ENCODE measurements at places on chromosomes 11 and 22.
A peak's percentile ranks its signal among the peaks of the same experiment; 100 is the strongest.

GRCh38 chr22:38731703-38732161 is 24.1 kb downstream of the SUN2 start:
- DNase-seq = no peak

GRCh38 chr11:115931548-115932083 is 427.4 kb upstream of the CADM1 start:
- DNase-seq = no peak

- DNase-seq = no peak
Measured at GRCh38 chr11:44876906-44877305, 73.8 kb downstream of the TP53I11 start.

- no peak for DNase-seq
Measured at GRCh38 chr11:83355391-83355790, 69.2 kb upstream of the CCDC90B start.

DNA sequence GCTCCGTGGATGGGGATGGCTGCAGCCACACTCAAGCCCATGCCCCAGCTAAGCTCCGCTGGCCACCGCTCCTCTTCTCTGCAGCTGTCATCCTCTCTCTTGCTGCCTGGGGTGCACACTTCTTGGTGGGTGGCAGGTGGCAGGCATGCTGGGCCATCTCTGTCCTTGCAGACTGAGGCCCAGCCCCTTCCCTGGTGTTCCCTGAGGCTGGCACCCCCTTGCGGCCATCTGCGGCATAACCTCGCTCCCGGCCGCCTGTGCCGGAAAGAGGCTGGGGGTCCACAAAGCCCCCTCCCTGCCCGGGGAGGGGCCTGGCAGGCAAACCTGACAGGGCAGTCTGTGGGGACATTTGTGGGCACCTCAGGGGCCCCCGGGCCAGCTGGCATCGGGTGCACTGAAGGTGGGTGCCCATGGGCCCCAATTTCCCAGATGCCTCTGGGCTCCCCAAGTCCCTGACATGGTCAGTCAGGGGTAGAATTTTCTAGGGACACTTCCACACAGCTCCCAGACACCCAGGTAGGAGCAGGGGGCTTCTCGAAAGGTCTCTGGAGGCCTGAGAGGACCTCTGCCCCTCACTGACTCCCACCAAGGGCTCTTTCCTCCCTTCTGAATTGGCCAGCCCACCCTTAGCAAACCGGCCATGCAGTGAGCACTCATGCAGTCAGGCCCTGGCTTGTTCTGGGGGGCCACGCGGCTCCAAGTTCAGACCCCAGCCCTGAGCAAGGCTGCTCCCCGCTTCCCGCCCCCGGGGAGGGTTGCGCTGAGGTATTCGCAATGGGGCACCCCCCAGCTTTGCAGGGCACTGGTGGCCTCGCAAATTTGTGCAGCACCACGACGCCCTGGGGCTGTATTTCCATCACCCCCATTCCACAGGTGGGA is 23.5 kb upstream of the TH start:
- peak; percentile 59 for DNase-seq

- no peak for DNase-seq
Measured at GRCh38 chr11:128451652-128452470, 135.5 kb downstream of the ETS1 start.

- no peak for DNase-seq
Measured at GRCh38 chr11:21567645-21568290, 625.1 kb upstream of the ANO5 start.

- DNase-seq = peak; percentile 93
Measured at GRCh38 chr22:40128989-40129388, 48.7 kb upstream of the TNRC6B start.

DNA sequence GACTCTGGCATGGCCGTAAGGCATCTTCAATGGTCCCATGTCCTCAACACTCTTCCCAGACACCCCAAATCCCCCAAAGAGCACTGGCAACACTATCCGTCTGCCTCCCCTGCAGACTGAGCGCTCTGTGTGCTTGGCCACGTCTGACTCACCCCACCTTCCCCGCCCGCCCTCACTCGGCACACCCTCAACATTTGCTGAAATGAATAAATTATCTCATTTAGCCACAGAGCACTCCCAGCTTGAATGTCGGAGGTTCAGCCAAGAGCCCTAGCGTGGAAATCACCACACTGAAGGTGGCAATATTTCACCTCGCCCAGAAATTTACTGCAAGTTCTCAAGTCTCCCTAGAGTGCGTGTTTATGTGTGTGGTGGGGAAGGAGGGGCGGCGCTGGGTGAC is 46.6 kb upstream of the TCF20 start:
- DNase-seq = no peak

DNA sequence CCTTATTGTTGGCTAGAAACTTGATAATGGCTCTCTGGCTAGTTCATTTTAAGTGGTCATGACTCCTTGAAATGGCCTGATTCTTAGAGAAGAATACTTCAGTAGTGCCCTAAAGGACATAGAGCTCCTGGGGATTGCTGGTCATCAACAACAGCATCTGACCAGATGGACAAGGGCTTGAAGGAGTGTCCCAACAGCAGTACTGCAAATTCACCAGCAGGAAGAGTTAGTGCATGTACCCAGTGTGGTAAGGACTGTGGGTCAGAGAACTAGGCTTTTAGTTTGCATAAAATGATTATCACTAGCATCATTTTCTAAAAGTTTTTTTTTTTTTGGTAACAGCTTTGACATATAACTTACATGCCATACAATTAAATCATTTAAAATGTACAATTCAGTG is 39.5 kb upstream of the CUL5 start:
- DNase-seq = no peak

- DNase-seq = no peak
Measured at GRCh38 chr11:10601837-10602236, 33.4 kb upstream of the LYVE1 start.

DNA sequence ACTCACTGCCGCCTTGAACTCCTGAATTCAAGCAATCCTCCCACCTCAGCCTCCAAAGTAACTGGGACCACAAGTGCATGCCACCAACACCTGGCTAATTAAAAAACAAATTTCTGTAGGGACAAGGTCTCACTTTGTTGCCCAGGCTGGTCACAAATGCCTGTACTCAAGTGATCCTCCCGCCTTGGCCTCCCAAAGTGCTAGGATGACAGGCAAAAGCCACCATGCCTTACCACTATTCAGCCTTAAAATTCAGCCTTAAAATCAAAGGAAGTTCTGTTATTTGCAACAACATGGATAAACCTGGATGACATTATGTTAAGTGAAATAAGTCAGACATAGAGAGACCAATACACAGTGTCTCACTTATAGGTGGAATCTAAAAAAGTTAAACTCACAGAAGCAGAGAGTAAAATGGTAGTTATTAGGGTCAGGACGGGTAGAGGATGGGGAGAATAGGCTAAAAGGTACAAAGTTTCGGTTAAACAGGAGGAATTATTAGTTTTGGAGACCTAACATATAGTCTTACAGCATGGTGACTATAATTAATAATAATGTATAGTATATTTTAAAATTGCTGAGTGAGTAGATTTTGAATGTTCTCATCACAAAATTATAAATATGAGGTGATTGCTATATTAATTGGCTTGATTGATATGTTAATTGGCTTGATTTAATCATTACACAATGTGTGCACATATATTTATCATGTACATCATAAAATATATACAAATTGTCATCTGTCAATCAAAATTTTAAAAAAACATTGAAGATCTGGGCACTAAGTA is 6.2 kb upstream of the ZNF280A start:
- DNase-seq = no peak

DNA sequence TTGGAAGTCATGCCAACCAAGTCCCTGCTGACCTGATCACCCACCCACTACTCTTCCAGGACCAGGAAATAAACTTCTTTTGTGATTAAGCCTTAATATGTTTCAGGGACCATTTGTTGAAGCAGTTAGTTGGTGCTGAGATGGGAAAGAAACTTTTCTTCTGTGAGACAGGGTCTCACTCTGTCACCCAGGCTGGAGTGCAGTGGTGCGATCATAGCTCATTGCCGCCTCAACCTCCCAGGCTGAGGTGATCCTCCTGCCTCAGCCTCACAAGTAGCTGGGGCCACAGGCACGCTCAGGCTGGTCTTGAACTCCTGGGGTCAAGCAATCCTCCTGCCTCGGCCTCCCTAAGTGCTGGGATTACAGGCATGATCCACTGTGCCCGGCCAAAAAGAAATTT is 10.6 kb downstream of the SUSD2 start:
- DNase-seq = no peak

DNA sequence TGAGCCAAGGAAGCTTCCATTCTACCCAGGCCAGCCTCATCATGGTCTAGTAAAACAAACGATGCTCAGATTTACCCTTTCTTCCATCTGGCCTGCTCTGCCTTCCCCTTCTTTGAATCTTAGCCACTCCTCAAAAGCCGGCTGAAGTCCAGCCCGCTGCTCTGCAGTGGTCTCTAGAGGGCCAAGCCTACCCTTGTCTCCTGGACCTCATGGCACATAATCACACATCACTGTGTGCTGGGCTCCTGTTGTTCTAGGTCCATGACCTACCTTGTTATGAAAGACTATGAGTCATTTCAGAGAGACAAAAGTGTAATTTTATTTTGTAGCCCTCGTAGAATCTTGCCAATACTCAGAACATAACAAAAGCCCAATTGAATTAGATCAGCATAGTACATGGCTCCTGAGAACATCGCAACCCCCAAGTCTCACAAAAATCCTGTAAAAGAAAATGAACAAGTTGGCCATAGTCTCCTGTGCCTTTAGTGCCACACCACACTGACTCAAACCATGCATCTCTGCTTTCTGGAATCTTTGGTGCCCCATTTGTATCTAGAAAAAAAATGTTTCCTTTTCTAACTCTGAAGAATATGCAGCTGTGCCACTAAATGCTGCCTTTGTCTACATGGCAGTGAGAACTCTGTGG is 192.7 kb downstream of the OPCML start:
- no peak for DNase-seq

GRCh38 chr11:79087238-79087960 is 353.4 kb downstream of the TENM4 start:
- no peak for DNase-seq

GRCh38 chr11:101306721-101307120 is 177.1 kb upstream of the PGR start:
- no peak for DNase-seq

DNA sequence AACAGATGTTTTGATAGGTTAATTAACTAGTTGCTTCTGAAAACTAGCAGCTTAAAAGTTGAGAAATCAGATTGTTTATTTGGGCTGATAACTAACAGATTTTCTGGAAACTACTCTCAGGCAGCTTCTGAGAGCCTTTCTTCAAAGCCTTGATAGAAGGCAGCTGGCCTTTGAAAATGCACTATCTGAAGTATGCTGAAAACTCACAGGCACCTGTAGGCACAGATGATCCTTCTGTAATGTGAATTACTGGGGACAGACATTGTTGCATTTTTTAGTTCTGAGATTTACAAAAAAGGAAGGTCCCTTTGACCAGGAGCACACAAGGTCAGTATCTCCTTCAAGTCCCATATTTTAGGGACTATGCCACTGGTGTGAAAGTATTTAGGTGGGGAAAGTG is 460.8 kb upstream of the CNTN5 start:
- DNase-seq = no peak

DNA sequence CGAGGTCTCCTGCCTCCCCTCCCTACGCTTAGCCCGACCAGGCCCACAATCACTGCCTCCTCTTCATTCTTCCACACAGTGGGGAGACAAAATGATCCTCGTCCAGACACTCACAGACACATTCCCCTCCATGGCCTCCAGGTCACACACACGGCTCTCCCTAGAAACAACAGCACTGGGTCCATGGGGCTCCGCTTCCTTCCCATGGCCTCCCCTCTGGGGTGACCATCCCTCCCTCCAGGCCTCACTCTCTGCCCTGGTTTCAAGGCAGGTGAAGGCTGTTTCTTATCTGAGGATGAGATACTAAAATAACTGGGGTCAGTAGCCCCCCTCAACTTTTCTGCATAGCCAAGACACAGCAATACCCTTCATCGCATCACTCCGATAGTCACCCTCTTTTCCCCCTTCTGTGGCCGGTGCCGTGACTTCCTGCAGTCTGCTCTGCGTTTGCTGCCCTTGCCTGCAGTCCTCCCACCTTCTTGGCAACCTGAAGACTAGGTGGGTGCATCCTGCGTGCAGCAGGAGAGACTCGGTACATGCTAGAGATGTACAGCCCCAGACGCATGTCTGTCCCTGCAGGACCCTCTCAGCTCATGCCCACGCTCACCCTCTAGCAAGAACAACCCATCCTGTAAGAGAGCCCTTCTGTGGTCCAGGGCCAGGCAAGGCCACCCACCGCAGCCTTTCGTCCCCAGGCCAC is 55.8 kb downstream of the CD6 start:
- DNase-seq = no peak

- no peak for DNase-seq
Measured at GRCh38 chr11:75795276-75796090, 19.5 kb upstream of the UVRAG start.

GRCh38 chr11:115682888-115683287 is 178.7 kb upstream of the CADM1 start:
- DNase-seq = no peak

DNA sequence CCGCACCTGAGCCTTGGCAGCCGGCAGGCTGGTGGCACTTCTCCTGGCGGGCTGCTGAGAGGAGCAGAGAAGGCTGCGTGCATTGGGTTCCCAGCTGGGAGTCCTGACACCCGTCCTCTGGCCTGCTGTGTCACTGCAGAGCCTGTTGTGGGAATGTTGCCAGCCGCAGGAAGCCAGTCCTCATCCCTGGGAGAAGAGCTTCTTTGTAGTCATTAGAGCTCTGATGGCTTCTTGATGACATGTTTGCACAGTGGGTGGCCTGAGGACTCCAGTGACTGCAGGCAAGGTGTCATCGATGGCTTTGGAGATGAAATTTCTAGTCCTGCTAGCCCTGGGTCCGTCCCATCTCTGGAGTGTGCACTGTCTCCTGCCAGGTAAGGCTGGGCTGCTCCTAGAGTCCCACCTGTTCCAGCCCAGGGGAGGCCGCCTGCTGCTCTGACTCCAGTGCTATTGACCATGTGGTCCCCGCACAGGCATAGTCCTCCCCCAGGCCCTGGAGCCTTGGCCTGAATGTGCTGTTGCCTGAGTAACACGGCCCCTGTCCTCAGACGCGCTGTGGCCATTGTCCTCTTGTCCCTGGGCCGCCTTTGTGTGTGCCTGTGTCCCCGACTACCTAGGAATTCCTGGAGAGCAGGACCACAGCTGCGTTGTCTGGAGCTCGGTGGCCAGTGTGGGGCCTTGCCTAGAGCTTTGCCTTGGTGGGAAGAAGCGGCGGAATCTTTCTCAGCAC is 129.2 kb downstream of the CACNA1I start:
- DNase-seq = no peak

DNA sequence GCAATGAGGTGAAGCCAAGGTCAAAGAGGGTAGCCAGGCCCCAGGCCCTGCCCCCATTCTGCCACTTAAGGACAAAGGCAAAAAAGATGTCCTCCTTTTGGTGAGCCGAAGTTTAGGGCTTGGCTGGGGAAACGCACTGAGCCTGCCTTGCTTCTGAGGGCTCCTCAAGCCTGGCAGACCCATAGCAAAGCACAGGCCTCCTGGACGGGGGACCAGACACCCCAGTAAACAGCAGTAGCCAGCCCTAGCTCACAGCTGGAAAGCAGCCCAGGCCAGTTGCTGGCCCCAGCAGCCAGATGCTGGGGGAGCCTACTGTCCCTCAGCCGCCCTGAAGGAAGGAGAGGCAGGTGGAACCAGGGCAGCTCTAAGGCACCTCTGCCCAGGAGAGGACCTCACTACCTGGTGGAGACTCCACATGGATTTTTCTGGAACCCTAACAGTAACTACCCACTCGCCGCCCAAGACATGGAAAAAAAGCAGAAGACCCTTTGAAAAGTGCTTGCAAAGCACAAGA is 3.8 kb upstream of the PYGM start:
- DNase-seq = no peak

Measured in common myeloid progenitor, CD34-positive (primary cell).